ENCODE measurements at places on chromosomes 6 and 20.

- DNase-seq, result no peak
Measured at GRCh38 chr6:38355519-38355918, 284.2 kb downstream of the BTBD9 start.

DNA sequence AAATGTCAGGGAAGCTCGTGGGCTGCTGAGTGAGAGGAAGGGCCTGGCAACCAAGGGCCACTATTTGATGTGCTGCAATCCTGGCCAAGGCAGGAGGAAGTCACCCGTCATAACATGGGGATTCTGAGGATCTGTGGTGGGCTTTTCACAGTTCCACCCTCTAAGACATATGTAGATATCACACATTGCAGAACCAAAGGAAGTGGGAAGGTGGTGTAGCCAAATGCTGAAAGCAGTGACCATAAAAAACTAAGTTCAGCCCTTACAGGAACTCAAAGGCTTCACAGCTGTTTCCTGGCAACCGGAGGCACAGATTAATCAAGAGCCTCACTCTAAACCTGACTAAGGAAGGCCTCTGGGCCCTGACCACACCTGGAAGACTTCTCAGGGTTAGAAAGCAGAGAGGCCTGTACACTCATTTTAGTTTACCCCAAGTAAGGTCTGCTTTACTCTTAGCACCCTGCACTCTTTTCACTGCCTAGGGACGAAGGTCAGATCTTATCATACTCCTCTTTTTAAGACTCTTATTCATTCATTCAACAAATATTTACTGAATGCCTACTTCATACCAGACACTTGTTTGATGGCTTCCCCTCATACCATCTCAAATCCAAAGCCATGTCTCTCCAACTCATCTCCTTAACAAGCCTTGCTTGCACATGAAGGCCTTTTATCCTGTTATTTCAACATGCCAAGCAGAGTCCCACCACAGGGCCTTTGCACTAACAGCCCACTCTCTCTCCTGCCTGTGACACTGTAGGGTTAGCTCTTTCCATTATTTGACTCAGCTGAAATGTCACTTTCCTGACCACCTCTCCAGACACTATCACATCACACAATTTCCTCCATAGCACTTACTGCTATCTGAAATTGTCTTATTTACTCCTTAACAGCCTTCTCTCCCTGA is 2.6 kb downstream of the UBE2V1 start:
- DNase-seq, result peak; percentile 57

DNA sequence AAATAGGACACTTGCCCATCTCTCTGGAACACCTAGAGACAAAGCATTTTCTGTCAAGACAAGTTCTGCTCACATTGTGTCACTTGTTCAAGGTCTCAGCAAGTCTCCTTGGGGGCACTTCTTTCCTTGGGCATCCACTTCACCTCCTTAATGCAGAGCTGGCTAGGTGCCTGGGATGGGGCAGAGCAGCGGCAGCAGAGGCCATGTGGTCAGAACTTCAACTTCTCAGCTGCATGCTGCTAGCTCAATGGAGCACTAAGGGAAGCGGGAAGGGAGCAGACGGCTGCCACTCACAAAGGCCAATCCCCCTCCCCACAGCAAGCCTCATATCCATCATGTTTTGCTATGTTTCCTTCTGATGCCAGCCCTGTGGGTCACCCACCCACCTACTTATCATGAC is 31.5 kb downstream of the NEDD9 start:
- no peak for DNase-seq

- DNase-seq, result no peak
Measured at GRCh38 chr20:55360895-55361294, 644.4 kb downstream of the CBLN4 start.

DNA sequence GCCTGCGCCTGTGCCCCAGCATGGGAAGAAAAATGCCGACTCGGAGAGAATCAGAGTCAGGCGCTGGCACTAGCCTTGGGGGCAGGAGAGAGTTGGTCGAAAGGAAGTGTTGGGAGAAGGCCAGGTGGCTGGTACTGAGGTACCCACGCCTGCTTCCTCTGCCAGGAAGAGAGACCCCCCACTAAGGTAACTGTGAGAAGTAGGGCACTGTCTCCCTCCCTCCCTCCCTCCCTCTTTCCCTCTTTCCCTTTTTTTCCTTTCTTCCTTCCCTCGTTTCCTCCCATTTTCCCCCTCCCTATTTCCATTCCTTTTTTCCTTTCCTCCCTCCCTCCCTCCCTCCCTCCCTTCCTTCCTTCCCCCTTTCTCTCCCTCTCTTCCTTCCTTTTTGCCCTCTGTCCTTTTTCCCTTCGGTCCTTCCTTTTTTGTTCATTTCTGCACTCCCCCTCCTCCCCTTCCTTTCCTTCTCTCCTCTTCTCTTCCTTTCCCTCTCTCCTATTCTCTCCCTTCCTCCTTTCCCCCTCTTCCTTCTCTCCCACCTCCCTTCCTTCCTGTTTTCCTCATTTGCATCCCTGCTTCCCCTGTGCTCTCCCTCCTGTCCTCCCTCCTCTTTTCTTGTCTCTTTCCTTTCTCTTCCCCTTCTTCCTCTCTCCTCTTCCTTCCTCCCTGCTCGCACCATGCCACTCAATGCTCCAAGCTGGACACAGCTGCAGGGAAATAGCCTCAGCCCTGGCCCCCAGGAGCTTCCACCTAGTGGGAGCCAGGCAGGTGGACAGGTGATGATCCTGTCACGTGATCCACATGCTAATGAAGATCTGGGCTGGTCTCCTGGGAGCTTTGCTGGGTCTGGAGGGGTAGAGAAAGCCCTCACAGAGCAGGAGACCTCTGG is 148.0 kb downstream of the DHX35 start:
- DNase-seq, result no peak

DNA sequence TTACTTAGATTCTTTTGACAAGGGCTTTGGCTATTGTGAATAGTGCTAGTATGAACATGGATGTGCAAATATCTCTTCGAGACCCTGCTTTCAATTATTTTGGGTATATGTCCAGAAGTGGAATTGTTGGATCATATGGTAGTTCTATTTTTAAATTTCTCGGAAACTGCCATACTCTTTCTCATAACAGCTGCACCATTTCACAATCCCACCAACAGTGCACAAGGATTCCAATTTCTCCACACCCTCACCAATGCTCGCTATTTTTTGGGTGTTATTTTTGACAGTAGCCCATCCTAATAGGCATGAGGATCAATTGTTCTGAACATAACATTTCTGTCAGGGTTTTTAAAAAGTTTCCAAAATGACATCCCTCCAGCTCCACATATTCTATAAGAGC is 69.2 kb upstream of the ESR1 start:
- no peak for DNase-seq

- DNase-seq, result peak; percentile 60
Measured at GRCh38 chr6:551405-551804, 105.5 kb downstream of the HUS1B start.

DNA sequence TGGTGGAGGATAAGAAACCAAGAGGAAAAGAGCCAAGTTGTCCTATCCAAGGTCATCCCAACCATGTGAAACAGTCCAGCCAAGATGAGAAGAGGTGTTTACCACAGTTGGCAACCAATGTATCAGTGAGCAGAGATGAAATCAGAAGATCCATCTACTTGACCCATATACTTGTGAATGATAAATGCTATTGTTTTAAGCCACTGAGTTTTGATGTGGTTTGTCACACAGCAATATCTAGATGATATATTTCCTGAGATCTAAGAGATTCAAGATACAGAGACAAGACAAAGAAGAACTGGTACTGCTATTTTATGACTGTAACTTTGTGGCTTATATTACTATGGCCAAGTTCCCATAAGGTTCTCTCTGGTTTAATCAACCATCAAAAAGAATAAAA is 721.2 kb downstream of the MAFB start:
- no peak for DNase-seq

DNA sequence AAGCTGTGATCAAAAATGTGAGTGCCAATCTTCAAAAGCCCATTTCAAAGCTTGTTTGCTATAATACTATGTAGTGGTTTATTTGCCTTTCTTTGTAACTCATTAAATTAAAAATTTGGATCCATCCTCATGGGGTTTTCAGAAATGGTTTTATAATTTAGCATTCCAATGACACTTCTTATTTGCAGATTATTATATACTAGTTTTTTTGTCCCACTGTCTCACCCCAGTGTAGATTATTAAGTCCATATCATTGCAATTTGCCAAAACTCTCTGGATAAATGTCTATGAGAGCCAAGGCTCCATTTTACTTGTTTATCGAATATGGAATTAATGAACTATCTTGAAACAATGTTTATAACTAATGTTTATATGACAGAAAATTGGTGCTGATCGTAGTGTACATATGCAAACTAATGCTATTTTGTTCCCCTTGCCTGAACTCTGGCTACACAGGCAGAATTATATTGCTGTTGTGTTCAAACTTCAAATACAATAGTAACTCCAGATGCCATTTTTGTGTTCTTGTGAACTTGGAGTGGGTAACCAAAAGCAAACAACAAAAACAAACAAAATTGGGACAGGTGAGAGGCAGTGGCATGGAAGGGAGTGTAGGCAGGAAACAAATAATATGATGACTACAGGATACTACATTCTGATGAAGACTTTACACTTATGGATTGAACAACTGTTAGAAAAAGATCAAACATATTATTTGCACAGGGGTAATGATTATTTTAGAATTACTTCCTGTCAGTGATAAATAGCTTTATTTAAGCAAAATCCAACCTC is 307.1 kb upstream of the FLRT3 start:
- DNase-seq, result no peak

DNA sequence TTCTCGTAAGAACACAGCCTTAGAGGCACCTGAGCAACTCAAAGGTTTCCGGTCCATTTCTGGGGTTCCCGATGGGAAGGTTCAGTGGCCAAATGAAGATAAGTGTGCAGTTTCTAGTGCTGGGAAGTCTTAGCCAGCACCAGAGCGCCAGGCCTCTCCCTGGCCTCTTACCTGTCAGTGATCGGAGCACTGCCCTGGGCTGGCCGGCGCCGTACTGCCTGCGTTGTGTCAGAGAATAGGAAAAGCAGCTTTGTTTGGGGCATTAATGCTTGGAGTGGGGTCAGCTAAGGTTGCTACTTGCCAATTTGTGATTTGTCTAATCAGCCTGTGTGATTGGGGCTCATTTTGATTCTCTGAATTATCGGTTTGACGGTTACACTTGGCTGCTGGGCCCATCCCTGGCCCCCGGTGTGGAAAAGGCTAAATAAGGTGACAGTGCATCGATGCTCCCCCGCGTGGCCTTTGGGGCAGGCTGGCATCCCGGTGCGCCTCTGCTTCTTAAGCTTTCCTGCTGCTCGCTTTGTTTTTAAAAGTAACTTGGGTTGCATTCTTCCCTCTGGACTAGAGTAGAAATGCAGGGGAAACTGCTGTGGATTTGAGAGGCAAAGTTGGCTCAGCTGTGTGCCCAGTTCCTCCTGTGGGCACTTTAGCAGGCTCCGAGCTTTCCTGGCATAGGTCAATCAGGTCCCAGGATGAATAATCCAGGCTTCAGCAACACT is 51.8 kb downstream of the TCP11 start:
- DNase-seq, result no peak

DNA sequence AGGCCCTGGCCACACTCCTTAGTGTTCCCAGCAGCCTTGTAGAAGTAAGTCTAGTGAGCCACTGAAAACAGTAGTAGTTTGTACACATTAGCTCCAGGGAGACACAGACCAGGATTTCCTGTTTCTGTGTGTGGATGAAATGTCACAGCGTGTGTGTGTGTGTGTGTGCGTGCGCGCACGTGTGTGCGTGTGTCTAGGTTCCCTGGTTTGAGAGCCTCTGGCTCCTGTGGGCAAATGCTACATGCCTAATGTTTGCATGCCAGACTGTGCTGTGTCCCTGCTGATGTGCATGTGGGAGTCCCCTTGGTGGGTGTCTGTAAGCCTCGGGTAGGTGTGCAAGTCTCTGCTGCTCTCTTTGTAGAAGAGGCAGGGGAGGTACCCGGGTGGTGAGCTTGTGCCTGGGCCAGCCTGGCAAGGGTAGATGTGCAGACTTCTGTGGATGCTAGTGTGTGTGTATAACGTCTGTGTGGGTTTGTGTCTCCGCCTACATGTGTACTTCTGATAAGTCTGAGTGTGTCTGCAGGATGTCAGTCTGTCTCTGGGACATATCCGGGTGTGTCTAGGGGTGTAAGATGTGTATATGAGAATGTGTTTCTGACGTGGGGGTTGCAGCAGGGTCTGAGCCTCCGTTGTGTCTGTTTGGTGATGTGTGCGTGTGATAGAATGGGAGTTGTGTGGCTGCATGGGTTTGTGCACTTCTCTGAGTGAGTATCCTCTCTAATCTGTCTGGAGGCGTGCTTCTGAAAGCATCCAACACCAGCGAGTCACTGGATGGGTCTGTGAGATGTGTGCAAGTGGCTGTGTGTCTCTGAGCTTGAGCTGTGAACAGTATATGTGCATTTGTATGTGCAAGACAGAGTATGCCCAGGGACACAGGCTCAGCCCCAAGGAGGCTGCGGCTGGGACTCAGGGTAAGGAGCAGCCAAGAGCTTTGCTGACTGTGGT is 19.0 kb upstream of the TLDC2 start:
- DNase-seq, result peak; percentile 27

- DNase-seq, result no peak
Measured at GRCh38 chr6:79468587-79468986, 68.6 kb downstream of the LCA5 start.

DNA sequence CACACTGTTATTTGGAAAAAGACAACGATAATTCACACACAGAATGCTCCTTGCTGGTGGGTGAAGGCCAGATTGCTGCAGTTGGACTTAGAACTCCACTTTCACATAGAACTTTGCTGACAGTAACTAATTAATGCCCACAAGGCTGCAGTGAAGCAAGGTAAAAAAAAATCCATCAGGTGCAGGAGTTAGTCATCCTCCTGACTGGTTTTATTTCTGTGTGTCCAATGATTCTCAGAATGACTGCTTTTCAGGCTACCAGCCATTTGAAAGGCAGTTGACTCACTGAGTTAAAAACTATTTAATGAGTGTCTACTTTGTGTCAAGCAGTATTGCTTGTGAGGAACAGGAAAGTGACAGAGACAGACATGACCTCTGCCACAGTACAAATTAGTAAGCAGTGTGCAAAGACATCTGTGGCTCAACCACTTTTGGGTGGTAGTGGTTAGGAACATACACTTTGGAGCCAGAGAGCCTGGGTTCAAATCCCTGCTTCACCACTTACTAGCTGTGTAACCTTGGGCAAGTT is 41.9 kb downstream of the ELOVL5 start:
- no peak for DNase-seq

DNA sequence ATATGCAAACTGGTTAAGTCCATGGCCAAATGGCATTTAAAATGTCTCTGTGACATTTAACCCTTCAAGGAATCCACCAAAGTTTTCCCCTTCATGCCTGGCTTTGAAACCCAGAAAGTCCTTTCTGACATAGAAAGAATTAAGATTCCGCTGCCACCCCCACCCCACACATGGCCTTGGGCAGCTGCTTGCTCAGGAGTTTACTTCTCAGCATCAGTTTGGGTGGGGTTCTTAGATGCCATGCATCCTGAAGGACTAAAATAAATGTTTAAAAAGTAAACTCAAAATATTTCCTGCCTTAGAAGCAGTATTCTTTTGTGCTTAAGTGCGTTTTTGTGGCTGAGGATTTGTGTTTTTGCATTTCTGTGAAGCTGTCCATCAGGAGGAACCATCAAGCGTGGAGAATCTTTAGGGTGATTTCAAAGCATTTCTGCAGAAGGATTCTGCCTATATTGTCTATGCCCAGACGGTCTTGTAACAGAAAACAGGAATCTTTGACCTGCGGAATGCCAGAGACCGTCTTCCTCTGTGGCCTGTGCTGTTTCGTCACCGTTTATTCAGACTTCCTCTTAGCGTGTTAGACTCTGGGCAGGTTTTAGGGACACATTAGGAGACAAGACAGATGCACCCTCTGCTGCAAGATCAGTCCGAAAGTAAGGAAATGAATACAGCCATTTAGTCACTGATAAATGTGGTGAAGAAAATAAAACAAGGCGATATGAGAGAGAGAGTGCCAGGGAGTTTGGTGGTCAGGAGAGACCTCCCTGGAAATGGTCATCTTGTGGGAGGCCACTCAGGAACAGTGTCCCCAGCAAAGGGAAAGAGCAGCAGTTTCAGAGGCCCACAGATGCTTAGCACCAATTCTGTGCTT is 6.2 kb downstream of the DUSP22 start:
- DNase-seq, result no peak
